ENCODE measurements at places on chromosomes 2 and 18. TPM values are rescaled to one million over a fixed set of nuclear protein-coding genes. Genes with fewer than 3 reads are reported as not detected.
A peak's percentile ranks its signal among the peaks of the same experiment; 100 is the strongest.

- H3K4me3 ChIP-seq, result no peak overlapping the region
- peaks cover 27% of the 10 kb centered on the region for H3K4me1 ChIP-seq
- H3K36me3 ChIP-seq, result no peaks in the 10 kb centered on the region
- no peak for DNase-seq
- no peaks in the 10 kb centered on the region for H3K27me3 ChIP-seq
These were observed 107.6 kb downstream of the SMAD7 start for GRCh38 chr18:48843162-48843561.

The HOXD3 gene
- polyA plus RNA-seq, result 0.18 TPM

DNA sequence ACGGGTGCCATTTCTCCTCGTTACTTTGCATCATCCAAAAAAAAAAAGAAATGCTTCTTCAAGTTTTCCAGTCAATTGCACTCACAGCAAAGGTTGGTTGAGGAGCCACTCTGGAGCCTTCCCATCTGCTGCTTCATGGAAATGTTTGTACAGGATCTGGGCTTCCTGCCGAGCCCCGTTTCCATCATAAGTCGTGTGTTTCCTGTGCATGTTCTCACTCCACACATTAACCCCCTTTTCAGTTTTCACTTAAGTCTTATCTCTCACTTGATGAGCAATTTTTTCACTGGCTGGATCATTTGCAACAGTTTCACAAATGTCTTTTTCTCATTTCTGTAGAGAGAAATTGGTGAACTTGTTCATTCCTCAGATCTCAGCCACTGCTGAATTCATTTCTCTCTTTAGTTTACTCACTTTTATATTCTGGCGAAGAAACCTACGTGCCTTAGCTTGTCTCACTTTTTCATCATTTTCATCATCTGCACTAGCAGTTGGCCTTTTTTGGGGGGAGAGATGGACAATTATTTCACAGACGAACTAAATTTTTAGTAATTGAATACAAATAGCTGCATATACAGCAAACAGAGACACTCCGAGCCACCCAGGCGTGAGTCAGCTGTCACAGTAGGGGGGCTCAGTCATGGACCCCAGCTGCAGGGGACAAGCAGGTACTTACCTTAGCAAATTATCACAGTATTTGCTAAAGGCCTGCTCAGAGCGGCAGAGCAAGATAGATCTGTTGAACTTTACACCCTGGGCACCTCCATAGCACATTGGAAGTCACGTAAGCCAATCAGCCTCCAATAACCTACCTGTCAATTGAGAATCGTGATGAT, 750.8 kb upstream of the ID2 start:
- H3K4me1 ChIP-seq, result peaks cover 18% of the 10 kb centered on the region
- H3K36me3 ChIP-seq, result no peaks in the 10 kb centered on the region
- no peak overlapping the region for H3K27ac ChIP-seq

GRCh38 chr2:96547731-96548171, 11.2 kb downstream of the ARID5A start:
- no peak overlapping the region for H3K4me3 ChIP-seq
- H3K4me1 ChIP-seq, result peaks cover 3% of the 10 kb centered on the region
- peaks cover 60% of the 10 kb centered on the region for H3K36me3 ChIP-seq
- DNase-seq, result peak; percentile 59
- no peak overlapping the region for H3K27ac ChIP-seq
- H3K27me3 ChIP-seq, result no peaks in the 10 kb centered on the region

- H3K4me3 ChIP-seq, result no peak overlapping the region
- peaks cover 9% of the 10 kb centered on the region for H3K4me1 ChIP-seq
- no peaks in the 10 kb centered on the region for H3K27me3 ChIP-seq
- H3K36me3 ChIP-seq, result no peaks in the 10 kb centered on the region
- DNase-seq, result no peak
- H3K27ac ChIP-seq, result no peak overlapping the region
These were observed 61.7 kb downstream of the ITGB6 start for GRCh38 chr2:160138406-160138805.

The ALPP gene
- polyA plus RNA-seq, result 7.4 TPM

DNA sequence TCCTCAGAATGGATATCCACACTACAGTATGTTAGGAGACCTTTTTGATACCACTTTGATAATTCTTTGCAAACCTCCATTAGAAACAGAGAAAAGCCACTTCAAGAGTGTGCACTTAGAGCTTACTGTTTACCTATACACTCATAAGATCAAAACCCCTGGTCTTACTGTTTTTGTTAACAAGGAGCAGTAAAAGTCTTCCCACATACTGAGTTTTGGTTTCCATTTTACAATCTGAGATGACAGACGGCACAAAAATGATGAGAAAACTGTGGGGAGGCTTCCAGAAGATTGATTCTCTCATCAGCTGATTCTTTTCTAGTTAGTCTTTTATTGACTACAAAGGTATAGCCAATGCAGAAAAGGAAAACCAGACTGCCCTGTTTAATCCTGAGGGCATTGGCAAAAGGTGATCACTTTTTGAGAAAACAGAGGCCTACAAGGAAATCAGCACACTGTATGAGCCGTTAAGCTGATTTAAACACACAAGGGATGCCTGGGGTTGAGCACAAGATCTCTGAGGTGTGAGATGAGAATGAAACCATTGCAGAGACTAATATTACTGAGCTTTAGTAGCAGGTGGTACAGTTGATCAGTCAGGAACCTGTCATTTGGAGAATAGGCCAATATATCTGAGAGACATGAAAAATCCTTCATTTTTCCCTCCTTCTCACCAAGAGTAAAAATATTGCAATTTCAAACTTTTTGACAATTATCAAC, 368.6 kb downstream of the GRB14 start:
- no peak for DNase-seq
- H3K36me3 ChIP-seq, result no peaks in the 10 kb centered on the region
- no peak overlapping the region for H3K27ac ChIP-seq
- no peak overlapping the region for H3K4me3 ChIP-seq
- H3K4me1 ChIP-seq, result no peaks in the 10 kb centered on the region

The CCDC85A gene
- polyA plus RNA-seq, result 1.7 TPM

- H3K4me3 ChIP-seq, result no peak overlapping the region
- H3K27ac ChIP-seq, result no peak overlapping the region
- H3K4me1 ChIP-seq, result no peaks in the 10 kb centered on the region
- DNase-seq, result no peak
These were observed 101.4 kb upstream of the RASGRP3 start for GRCh38 chr2:33375054-33375453.

- H3K27me3 ChIP-seq, result no peaks in the 10 kb centered on the region
- no peak for DNase-seq
- no peak overlapping the region for H3K27ac ChIP-seq
These were observed 110.0 kb downstream of the NCKAP5 start for GRCh38 chr2:133458280-133458679.

GRCh38 chr18:8623549-8624106, 14.4 kb downstream of the RAB12 start:
- H3K4me3 ChIP-seq, result no peak overlapping the region
- H3K36me3 ChIP-seq, result peaks cover 14% of the 10 kb centered on the region
- peaks cover 22% of the 10 kb centered on the region for H3K4me1 ChIP-seq
- H3K27ac ChIP-seq, result peak overlapping the region; percentile 86
- H3K27me3 ChIP-seq, result no peaks in the 10 kb centered on the region
- DNase-seq, result no peak

- DNase-seq, result peak; percentile 85
- H3K27ac ChIP-seq, result no peak overlapping the region
- no peaks in the 10 kb centered on the region for H3K27me3 ChIP-seq
- H3K4me1 ChIP-seq, result no peaks in the 10 kb centered on the region
These were observed 322.9 kb upstream of the KCNJ3 start for GRCh38 chr2:154375579-154375931.

The CFLAR gene
- 101 TPM for polyA plus RNA-seq

- no peaks in the 10 kb centered on the region for H3K27me3 ChIP-seq
- no peak overlapping the region for H3K27ac ChIP-seq
- no peaks in the 10 kb centered on the region for H3K4me1 ChIP-seq
- H3K4me3 ChIP-seq, result no peak overlapping the region
- DNase-seq, result peak; percentile 18
These were observed 140.1 kb upstream of the AQP4 start for GRCh38 chr18:27005589-27005988.

- H3K27ac ChIP-seq, result no peak overlapping the region
- peaks cover 4% of the 10 kb centered on the region for H3K27me3 ChIP-seq
- no peak overlapping the region for H3K4me3 ChIP-seq
- DNase-seq, result peak; percentile 71
- H3K36me3 ChIP-seq, result no peaks in the 10 kb centered on the region
These were observed 26.4 kb downstream of the RTP5 start for GRCh38 chr2:241895712-241896641.

The GALNT13 gene
- polyA plus RNA-seq, result 1.0 TPM

DNA sequence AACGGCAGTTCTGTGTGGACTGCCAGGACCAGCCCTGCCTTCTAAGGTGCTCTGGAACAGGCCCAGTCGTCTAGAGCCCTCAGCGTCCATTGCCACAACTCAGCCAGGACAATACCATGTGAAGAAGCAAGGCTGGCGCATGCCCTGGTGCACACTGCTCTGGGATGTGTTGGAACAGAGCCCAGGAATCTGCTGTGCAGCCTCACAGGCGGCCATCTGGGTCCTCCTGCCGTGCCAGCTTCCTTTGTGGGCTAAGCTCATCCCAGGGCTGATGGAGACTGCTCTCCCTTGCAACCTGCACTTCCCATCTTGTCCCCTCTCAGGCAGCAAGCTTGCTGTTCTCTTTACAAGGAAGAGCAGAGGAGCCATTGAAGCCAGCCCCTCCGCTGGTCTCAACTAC, 246.4 kb upstream of the PXDN start:
- no peak overlapping the region for H3K4me3 ChIP-seq
- H3K36me3 ChIP-seq, result no peaks in the 10 kb centered on the region
- no peaks in the 10 kb centered on the region for H3K27me3 ChIP-seq
- no peak overlapping the region for H3K27ac ChIP-seq

GRCh38 chr18:413233-413632, 87.3 kb downstream of the COLEC12 start:
- H3K36me3 ChIP-seq, result no peaks in the 10 kb centered on the region
- H3K27ac ChIP-seq, result no peak overlapping the region
- no peak for DNase-seq
- H3K27me3 ChIP-seq, result no peaks in the 10 kb centered on the region
- H3K4me1 ChIP-seq, result peaks cover 3% of the 10 kb centered on the region
- no peak overlapping the region for H3K4me3 ChIP-seq

The IGFBP2 gene
- 86.4 TPM for polyA plus RNA-seq

The TTN gene
- polyA plus RNA-seq, result 0.53 TPM

DNA sequence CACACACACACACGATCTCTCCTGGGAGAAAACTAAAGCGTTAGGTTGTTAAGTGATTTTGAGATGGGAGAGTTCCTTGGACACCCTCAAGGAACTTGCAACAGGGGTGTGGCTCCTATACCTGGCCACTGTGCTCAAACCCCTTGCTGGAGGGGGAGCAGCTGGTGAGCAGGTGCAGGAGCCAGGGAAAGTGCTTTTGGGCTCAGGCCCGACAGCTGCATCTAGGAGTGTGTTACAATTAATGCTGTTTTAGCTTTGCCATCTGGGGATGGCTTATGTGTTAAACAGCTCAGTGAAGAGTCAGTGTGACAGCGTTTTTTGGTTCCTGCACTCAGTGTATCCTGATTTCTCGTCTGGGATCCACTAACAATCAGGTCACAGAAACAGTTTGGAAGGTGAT, 510.8 kb downstream of the TRIB2 start:
- H3K4me3 ChIP-seq, result no peak overlapping the region
- no peaks in the 10 kb centered on the region for H3K36me3 ChIP-seq
- no peaks in the 10 kb centered on the region for H3K4me1 ChIP-seq
- no peak for DNase-seq

DNA sequence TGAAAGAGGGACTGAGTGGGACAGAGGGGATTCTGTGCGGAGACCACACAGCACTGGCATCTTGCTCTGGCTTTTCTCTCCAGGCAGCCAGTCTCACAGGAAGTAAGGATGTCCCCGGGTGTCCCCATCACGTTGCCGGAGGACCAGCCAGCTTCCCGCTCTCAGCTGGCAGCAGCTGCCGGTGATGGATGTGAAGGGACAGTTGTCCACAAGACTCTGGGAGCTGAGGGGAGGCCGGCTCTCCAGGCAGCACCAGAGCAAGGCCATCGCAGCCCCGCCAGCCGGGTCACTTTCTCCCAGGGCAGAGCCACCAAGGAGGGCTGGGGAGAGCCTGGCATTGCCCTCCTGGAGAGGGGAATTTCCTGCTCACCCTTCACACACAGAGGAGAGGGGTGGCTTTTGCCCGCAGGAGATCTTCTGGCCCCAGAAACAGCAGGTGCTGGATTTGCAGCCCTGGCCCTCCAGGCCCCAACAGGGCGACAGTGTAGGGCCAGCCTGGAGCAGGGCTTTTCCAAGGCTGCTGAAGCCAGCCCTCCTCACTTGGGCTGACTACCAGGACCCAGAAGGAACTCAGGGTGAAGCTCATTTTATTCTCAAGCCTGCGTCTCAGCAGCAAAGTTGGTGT, 24.0 kb upstream of the B3GNT7 start:
- no peak overlapping the region for H3K27ac ChIP-seq
- H3K27me3 ChIP-seq, result no peaks in the 10 kb centered on the region
- H3K4me1 ChIP-seq, result no peaks in the 10 kb centered on the region

DNA sequence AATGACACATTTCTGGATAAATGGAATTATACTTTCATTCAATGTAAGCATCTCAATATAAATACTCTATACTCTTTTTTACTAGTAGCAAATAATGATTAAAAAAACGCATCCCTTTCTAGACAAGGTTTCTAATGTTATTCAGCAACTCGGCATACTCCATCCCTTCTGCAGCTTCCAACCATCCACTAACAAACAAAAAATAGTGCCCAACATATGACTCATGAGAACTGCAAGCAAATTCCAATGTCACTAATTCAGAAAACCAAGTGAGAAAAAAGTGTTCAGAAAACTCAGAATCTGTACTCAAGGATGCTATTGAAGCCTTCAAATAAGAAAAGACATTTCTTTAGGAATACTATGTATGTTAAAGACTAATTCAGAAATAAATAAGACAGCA, 140.0 kb downstream of the BAZ2B start:
- no peak for DNase-seq
- no peak overlapping the region for H3K27ac ChIP-seq
- peaks cover 8% of the 10 kb centered on the region for H3K36me3 ChIP-seq

DNA sequence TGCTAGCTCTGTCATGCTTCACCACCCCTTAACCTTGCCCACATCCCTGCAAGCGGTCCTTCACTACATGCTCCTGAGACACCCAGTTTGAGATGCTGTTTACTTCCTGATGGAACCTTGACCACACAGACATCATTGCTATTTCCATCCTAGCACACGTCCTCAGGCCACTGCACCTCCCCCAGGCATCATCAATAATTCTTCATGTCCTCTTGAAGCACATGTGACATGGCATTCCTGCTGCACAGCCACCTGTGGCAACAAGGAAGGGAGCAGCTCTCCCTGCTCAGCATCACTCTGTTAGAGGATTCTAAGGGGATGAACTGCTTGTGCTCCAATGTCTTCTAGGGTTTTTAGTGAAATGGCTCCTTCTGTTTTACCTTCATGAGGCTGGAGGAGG, 26.1 kb upstream of the ST3GAL5 start:
- no peaks in the 10 kb centered on the region for H3K27me3 ChIP-seq
- no peak for DNase-seq
- H3K4me3 ChIP-seq, result no peak overlapping the region

DNA sequence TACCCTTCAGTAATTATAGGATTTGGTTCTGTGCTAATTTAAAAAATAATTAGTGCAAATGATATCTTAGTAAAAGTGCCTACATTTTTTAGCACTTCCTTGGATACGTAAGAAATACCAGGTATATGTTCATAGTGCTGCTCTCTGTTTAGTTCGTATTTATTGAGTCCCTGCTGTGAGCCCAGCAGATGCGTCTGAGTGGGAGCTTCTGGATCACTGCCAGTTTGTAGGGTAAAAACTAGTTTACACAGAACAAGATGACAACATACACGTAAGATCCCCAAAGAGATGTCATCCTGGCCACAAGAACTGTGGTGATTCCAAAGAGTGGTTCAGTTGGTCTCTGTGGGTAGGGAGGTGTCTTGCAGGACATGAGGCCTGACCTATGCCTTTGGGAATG, 103.2 kb downstream of the CTIF start:
- no peak overlapping the region for H3K4me3 ChIP-seq
- peaks cover 14% of the 10 kb centered on the region for H3K36me3 ChIP-seq
- no peaks in the 10 kb centered on the region for H3K27me3 ChIP-seq
- no peaks in the 10 kb centered on the region for H3K4me1 ChIP-seq
- H3K27ac ChIP-seq, result no peak overlapping the region
- no peak for DNase-seq

Data from lung (tissue), 17 donors.